ENCODE measurements at places on chromosomes 11 and 22.

GRCh38 chr11:12285106-12285505 lies 92.3 kb upstream of the PARVA start:
- no peak for DNase-seq

GRCh38 chr11:95703049-95703448 lies 86.5 kb downstream of the FAM76B start:
- DNase-seq = no peak

DNA sequence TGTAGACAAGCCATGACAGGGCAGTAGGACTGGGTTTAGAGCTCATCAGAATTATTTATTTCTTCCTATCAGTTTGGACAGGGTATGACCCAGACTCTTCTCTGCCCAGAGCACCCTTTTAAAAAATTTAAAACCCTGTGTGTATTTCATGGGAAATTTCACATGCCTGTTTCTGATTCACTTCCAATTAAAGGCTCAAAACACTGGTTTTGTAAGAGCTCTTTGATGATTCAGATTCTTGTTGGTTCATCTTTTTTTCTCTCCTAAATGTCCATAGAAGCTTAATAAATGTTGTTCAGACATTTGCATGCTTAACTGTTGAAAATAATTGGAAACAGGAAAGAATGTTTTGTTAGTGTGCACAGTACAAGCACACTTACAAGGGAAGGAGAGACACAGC lies 13.8 kb downstream of the FLI1 start:
- no peak for DNase-seq

DNA sequence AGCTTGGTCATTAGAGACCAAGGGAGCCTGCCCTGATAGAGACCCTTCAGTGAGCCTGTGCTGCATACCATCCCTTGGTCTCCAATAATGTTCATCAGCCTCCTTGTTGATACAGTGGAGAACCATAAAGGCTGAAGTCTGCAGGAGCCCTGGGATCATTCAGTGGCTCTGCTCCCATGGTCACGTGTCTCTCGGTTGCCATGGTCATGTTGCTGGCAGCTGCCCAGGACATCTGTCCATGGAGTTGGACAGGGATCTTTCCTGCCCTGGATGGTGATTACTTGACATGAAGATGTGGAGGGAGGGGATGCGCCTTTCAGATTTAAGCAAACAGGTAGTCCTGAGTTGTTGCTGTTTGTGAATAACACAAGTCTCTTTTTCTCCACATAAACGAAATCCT lies 38.2 kb downstream of the CYB5R2 start:
- no peak for DNase-seq

GRCh38 chr22:33896575-33897447 lies 23.5 kb downstream of the LARGE1 start:
- no peak for DNase-seq

DNA sequence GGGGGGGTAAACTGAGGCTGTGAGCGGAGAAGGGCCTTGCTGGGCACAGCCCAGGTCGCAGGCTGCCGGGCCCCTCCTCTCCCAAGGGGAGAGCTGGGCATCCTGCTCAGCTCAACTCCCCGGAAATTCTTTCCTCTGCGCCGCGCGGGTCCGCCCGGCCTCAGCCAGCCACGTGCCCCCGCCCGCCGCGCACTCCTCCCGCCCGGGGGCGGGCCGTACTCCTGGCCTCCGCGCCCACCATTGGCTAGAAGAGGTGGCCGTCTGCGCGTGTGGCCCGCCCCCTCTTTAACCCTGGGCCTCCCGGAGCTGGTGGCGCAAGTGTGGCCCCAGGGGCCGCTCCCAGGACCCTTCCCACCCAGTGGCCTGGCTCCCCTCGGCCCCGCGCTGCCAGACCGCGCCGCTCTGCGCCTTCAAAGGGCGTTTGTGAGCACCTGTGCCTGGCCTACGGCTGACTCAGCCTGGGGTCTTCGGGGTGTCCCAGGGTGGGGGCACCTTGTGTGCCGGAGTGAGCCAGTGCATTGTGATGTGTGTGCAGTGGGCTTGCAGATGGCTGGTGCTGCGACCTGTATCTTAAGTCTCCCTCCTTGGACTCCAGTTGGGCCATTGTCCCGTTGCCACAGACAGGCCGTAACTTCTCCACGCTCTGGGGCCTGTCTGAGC lies 2.0 kb downstream of the MRGPRF start:
- no peak for DNase-seq

- DNase-seq = no peak
These were observed 33.1 kb downstream of the TNRC6B start for GRCh38 chr22:40210818-40211217.

GRCh38 chr11:72426758-72427157 lies 7.6 kb downstream of the CLPB start:
- DNase-seq = no peak

Data from NCI-H1417 treated with DMSO at 0.1 percent for 48 hours (cell line).